ENCODE measurements at places on chromosomes 3 and 15.

GRCh38 chr3:50246517-50246954 is 10.5 kb downstream of the GNAI2 start:
- peak; percentile 93 for DNase-seq

DNA sequence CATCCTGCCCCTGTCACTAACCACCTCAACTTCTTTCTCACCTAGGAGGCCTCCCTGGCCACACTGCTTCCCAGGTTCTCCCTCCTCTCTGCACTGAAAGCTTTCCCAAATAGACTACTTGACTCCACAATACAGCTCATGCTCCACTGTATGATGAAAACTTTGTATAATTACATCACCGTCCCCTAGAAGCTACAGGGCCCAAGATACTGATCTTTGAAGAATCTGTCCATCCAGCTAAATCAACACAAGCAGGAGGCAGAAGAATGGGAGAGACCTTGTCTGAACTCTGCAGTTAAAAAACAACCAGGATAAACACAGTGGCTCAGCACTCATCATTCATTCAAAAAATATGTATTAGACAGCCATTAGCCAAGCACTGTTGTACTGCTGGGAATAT is 26.4 kb upstream of the RPS17 start:
- peak; percentile 9 for DNase-seq

DNA sequence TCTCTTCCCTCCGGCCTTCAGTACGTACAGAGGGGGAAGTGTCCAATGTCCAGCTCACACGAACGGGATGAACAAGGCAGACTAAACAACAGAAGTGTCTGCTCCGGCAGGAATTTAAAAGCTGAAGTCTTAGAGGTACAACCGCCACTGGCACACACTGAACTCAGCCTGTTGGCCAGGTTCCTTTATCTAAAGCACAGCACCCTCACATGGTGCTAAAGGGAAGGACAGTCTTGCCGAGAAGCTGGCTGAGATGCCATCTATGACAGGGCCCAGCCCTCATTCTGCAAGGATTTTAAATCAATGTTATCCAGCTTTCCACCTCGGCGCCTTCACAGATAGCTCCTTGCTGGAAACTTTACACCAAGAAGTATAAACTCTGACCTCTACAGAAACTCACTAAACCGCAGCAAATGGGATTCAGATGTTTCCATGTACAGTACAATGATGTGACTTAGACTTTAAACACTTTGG is 2.8 kb downstream of the ADAMTS17 start:
- peak; percentile 89 for DNase-seq

DNA sequence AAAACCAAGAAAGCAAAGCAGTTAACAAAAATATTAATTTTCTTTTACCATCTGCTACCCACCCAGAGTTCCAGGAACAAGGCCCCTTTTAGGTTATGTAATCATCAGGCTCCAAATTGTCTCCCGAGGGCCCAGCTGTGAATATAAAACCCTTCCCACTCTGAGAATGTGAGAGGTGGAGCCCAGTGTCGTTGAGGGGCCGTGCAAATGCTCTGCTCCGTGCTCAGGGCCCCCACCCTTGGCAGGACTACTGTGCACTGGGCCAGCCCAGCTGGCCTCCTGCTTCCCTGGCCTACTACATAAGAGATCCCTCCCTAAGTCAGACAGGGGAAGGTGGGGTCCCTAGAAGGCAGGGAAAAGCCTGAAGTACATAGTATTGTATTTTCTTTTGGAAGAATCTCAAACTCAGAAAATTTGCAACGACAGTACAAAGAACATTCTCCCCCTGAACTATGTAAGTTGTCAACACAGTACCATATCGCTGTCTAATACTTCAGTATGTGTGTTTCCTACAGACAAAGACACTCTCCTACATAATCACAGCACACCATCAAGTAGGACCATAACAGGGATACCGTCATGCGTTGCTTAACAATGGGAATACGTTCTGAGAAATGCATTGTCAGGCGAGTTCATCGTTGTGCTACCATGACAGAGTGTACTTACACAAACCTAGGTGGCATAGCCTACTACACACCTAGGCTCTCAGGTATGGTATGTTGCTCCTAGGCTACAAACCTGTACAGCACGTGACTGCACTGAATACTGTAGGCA is 4.4 kb upstream of the CLEC3B start:
- DNase-seq, result peak; percentile 37

DNA sequence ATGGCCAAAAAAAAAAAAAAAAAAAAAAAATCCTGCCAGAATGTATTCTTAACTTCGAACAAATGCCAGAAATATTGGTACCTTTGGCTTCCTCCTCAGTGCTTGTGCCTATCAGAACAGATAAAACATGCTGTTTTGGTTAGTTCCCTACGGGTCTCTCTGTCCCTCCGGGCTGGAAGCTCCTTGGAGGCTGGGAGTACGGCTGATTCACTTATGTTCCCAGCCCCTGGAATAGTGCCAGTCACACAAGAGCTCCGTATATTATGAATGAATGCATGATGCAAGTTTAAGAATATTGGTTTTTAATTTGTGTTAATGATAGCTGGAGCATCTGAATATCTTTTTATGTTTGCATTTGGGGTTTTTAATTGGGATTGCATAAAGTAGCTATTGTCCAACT is 44.0 kb downstream of the NR2F2 start:
- peak; percentile 61 for DNase-seq

GRCh38 chr15:31270767-31271166 is 55.9 kb upstream of the KLF13 start:
- no peak for DNase-seq

Measured in fibroblast of pulmonary artery (primary cell).